ENCODE measurements at places on chromosomes 16 and 17.

GRCh38 chr16:57764341-57765159 is 29.0 kb downstream of the KATNB1 start:
- DNase-seq: peak; percentile 90

DNA sequence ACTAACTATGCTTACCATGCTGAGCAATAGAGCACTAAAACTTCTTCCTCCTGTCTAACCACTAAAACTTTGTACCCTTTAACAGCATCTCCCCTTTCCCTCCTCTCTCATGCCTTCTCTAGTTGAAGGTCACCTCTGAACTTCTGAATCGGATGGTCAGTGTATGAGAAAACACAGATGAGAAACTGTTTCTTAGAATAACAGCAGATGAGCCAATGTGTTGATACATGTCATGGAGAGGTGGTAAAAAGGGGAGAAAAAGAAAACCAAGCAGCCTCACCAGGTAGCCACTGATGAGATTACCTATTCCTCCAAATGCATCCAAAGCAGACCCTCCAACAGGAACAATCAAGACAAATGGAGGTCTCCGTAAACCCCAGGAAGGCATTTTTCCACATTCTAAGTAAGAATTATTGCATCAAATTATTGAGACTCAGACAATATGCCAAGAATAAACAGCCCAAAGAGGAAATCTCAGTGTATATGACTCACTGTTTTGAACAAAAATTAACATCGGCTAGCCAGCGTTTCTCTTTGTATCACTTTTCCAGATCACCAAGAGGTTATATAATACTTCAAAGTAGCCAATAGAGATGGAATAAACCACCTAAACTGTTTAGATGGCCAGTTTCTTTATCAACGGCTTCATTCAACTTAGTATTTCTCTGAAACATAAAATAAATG is 793.3 kb upstream of the SOX9 start:
- DNase-seq: no peak

GRCh38 chr16:79287424-79287917 is 313.1 kb downstream of the MAF start:
- no peak for DNase-seq

GRCh38 chr16:17412221-17412620 is 58.5 kb downstream of the XYLT1 start:
- no peak for DNase-seq

DNA sequence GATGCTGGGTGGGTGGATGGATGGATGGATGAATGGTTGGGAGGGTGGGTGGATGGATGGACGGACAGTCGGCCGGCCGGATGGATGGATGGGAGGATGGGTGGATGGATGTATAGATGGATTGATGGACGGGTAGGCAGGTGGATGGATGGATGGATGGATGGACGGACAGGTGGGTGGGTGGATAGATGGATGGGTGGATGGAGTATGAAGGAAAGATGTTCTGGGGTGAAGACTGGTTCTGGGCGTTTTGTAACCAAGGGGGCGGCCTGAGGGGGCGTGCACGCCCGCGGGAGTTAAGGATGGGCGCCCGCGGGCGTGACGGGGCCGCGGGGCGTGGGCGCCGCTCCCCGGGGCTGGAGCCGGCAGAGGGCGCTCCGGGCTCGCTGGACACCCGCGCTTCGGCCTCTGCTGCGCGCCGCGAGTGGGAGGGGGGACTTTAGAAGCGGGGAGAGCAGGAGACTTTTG is at the start of gene NECAB2:
NECAB2 (plus strand) TSS at position 407 of the 468 bp plus-strand sequence. CDS start 405 bp downstream, outside the sequence.
- peak; percentile 85 for DNase-seq

GRCh38 chr17:67315865-67316264 is 50.5 kb downstream of the PSMD12 start:
- no peak for DNase-seq

GRCh38 chr17:79843816-79844800 is 4.9 kb upstream of the CBX4 start:
- no peak for DNase-seq

DNA sequence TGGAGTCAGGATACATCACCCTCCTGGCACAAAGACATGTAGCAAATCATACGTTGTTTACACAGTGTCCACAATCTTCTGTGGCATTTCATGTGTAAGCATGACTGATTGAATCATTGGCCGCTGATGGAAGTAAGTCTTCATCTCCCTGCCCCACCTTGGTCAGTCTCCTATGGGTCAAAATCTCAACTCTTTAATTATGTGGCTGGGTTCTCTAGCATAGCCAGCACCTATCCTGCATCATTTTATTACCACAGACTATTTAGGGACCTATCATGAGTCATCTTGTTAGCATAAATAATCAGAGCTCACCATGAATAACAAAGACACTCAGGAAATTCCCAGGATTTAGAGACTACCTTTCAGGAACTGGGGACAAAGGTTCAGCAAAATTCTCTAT is 15.9 kb downstream of the TANC2 start:
- DNase-seq: no peak

DNA sequence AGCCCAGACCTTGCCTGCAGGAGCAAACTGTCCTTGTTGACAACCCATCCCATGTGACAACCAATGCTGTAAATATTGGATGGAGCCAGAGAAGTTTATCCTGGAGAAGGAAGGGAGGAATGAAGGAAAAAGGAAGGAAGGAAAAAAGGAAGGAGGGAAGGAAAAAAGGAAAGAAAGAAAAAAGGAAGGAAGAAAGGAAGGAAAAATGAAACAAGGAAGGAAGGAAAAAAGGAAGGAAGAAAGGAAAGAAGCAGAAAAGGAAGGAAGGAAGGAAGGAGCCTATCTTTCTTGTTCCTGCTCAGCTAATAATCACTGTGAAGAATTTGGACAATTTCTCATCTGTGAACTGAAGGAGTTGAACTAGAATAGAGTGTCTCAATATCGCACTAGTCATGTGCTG is 56.1 kb downstream of the ACSM2B start:
- DNase-seq: no peak

DNA sequence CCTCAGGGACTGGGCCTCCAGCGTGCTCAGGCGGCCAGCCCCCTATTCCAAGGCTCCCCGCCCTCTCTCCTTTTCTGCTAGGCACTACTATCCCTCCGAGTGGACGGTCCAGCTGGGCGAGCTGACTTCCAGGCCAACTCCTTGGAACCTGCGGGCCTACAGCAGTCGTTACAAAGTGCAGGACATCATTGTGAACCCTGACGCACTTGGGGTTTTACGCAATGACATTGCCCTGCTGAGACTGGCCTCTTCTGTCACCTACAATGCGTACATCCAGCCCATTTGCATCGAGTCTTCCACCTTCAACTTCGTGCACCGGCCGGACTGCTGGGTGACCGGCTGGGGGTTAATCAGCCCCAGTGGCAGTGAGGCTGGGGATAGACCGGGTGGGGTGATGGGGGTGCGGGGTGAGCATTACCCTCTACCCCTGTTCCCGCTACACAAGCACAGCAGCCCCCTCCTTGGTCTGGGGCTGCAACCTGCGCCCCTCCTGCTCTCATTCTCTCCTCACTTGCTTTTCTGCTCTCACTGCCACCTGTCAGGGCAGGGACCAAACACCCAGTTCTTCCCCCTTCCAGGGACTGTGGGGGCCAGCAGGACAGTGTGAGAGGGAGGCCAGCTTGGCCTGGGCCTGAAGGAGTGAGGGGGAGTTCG is 1.1 kb downstream of the PRSS41 start:
- DNase-seq: peak; percentile 55

DNA sequence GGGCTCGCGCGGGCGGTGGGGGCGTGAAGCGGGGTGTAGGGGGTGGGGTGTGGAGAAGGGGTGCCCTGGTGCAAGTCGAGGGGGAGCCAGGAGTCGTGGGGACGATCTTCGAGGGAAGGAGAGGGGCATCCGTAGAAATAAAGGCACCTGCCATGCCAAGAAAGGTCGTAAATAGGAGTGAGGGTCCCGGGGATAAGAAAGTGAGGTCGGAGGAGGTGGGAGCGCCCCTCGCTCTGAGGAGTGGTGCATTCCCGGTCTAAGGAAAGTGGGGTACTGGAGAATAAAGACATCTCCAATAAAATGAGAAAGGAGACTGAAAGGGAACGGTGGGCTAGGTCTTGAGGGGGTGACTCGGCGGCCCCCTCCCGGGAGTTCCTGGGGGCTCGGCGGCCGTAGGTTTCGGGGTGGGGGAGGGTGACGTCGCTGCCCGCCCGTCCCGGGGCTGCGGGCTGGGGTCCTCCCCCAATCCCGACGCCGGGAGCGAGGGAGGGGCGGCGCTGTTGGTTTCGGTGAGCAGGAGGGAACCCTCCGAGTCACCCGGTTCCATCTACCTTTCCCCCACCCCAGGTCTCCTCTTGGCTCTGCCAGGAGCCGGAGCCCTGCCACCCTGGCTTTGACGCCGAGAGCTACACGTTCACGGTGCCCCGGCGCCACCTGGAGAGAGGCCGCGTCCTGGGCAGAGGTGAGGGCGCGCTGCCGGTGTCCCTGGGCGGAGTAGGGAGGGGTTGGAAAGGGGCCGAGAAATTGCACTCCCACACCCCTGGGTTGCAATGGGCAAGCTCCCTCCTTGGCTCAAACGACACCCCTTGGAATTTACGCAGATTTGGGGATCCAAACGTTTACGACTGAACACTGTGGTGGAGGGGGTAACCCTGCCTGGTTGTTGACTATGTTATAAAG is 888 bp downstream of the CDH1 start:
- DNase-seq: no peak

- no peak for DNase-seq
Observed at GRCh38 chr16:81796035-81796434, 16.9 kb downstream of the PLCG2 start.

DNA sequence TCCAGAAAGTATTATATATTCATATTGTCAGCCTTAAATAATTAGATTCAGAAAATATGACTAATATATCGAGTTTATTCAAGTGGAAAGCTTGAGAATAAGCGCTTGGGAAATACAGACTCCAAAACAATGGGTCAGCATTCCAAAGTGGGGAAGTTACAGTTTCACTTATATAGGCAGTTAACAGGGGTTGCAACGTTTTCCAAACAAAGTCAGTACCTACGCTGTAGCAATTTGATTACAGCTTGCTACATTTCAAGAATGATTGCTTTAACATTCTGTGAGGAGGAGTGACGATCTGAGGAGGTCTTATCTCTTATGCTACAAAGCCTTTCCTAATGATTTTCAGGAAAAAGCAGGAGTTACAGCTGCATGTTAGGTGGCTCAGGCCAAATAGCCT is 34.2 kb upstream of the HS3ST3A1 start:
- DNase-seq: no peak

GRCh38 chr16:17159617-17160016 is 311.1 kb downstream of the XYLT1 start:
- DNase-seq: no peak

DNA sequence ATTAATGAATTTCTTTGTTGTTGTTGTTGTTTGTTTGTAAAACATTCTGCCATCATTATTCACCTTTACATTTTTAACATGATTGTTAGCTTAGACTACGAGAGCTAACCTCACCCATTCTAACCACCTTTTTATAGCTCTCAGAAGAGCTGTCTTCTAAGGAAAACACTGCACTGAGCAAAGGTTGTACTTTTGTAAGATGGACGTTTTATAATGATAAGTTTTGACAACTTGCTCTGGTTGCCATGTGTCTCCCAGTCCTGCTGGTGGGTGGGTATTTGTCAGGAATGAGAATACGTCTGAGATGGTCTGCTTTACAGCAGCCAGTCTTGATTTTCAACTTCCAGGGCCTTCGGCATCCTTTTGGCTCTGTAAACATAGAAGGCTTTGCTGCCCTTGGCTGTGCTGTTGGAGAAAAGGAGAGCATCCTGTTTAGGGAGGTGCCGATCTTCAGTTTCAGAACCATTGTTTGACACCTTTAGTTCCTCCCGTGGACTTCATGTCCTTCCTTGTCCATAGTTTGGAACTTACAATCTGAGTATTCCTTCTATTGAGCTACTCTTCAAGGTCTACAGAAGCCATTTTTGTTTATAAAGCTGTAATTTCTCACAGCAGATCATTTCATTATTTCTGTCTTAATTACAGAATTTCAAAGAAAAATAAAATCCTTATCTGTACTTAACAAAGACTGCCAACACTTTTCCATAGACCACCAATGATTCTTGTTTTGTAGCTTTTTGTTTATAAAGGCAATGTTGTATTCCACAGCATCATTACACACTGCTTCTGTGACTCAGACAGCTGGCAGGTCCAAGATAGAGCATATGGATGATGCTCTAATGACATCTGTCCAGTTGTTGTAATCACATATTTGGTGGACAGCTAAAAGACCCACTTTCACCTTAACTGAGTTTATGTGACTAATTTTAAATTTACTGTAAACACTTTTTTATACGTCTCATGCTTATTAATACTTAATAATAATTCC is 270.1 kb upstream of the TBX2 start:
- no peak for DNase-seq

DNA sequence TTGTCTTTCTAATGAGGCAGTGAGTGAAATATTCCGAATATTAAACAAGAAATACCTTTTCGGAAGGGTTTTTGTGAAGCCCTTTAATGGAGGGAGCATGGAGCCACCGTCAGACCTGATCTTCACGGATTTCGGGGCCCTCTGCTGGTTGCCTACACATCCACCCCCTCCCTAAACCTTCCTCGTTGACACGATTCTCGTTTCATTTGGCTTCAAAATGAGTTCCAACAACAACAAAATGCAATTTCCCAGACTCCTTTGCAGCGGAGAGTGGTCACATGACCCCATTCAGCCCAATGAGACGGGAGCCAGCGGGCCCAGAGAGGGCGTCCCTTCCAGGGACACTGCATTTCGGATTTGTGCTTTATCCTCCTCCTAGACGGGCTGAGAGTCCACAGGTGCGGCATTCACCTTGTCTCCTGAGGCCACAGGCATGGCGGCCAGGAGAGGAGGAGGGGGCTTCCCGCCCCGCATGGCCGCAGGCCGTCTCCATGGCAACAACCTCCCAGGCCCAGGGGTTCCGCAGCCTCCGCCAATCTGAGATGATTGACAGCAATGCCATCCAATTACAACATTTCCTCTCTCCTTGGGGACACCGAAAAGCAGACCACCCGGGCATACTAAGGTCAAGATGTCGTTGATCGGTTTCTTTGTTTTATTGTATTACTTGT is 259.8 kb downstream of the C16orf95 start:
- DNase-seq: no peak

DNA sequence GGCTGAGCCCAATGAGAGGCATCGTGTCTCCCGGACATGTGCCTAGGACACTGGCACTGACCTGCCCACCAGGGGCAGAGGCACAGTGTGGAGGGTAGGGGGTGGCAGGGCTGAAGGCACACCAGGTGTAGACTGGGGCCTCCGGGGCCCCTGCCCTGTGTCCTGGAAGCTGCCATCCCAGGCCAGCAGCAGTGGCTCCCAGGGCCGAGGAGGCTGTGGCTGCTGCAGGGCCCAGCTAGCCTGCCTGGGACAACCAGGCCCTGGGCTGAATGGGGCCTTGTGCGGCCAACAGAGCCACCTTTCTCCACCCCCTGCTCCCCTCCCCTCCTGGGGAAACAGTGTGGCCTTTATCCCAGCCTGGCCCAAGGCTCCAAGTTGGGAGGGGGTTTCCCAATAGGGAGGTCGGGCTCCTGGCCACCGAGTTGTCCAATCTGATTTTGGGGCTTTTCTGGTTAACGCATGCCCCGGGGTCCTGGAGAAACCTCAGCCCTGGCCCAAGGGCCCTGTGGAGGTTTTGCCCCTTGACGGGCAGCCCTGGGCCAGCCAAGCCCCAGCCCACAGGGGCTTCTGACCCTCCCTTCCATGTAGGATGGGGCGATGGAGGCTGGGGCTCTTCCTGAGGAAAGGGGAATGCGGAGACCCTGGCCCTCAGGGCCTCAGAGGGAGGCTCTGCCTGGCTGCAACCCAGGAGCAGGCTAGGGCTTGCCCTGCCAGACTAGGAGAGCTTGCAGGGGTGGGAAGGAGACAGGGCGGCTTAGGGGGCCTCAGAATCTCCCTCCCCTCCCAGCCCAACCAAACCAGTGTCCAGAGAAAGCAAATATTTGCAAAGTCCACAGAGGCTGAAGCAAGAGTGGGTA is 4.2 kb downstream of the MTSS2 start:
- DNase-seq: peak; percentile 92

- no peak for DNase-seq
Observed at GRCh38 chr17:17590883-17591354, 589 bp downstream of the PEMT start.

GRCh38 chr16:10181196-10182162 is 749 bp downstream of the GRIN2A start:
- peak; percentile 85 for DNase-seq
